Right atrium auricular region (tissue), 2 donors: ENCODE measurements at places on chromosomes 3 and 15. TPM values are rescaled to one million over a fixed set of nuclear protein-coding genes. Genes with fewer than 3 reads are reported as not detected.

GRCh38 chr3:50347187-50347813, 1.8 kb upstream of the ZMYND10 start:
- DNase-seq = peak; percentile 72

DNA sequence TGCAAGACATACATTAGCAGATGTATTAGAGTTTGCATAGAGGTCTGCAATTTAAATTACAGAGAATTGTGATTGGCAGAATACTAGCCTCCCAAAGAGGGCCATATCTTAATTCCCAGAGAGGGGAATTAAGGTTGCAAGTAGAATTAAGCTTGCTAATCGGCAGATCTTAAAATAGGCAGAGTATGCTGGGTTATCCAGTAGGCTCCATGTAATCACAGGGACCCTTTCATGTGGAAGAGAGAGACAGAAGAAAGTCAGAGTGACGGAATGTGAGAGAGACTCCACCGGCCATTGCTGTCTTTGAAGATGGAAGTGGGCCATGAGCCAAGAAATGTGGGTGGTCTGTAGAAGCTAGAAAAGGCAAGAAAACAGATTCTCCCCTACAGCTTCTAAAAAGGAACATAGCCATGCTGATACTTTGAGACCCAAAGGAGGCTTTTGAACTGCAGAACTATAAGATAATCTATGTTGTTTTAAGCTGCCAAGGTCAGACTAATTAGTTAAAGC, 38.8 kb downstream of the IMPG2 start:
- DNase-seq = no peak

- DNase-seq = no peak
Measured at GRCh38 chr3:167740961-167741587, 5.6 kb downstream of the SERPINI1 start.

DNA sequence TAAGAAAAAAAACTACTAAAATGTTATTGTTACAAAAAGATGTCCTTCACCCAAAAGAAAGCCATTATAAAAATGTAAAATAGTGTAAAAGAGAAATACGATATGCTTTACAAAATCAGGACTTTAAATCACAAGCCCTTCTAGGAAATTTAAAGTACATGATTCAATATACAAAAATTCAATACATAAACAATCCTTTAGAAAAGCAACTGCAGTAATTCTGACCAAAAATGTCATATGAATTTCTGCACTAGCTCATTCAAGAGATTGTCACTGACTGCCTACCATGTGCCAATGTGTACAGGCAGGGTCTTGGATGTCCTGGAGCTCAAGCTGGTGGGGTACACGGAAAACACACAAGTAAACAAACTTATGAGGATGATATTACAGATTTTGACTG, 2.5 kb downstream of the MORC1 start:
- DNase-seq = no peak

DNA sequence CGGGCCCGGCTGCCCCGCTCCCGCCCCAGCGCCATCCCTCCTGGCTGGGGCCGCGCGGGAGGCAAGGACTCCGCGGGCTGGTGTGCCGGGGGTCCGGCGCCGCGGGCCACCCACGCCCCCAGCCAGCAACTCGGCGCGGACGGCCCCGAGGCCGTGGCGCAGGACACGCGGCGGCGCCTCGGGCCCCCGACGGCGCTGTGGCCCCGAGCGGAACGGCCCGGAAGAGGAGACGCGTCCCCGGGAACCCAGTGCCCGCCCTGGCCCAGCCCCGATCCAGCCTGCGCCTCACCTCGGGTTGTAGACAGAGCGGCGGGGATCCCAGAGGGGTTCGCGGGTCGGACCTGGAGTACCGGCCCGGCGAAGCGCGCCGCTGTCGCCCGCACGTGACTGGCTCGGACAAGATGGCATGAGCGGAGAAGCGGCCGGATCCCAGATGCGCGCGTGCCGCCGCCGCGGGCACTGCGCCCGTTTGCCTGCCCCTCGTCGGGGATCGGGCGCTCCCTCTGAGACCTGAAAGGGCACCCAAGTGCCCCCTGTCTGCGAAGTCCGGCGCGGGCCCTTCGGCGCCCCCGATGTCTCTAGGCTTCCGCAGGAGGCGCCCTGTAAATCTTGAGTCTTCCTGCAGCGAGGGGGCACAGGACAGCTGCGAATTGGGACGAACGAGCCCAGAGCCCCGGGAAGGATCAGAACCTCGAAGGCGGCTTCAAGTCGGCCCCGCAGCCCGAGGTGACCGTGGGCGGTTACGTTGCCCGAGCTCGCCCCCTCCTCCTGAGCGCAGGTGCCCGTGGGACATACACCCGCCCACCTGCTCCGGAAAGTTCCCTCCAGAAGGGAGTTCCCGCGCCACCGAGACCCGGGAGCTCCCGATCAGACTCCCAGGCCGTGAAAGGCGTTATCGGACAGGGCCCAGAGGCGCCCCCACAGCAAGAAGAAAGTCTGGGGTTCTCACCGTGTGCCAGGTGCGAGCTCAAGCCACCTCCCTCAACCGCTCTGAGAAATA, 598 bp upstream of the SFMBT1 start:
- peak; percentile 65 for DNase-seq

DNA sequence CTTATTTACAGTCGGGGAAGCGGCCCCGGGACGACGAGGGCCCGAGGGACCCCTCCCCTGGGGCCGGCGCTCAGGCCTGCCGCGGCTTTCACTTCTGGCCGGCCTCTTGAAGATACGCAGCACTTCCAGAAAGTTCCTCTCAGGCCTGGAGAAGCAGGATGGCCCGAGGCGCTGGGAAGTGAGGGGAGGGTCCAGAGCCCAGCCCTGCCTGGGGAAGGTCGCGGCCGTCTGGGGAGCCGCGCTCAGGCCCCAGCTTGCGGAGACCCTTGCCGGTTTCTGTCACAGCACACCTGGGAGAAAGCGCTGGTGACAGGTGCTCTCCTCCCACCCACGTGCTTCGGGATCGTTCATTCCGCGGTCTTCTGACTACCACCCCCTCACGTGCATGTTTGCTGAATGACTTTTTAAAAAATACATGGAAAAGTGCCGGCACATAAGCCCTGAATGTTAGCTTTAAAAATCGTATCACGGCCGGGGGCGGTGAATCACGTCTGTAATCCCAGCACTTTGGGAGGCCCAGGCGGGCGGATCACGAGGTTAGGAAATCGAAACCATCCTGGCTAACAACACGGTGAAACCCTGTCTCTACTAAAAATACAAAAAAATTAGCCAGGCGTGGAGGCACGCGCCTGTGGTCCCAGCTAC, 727 bp upstream of the TM2D3 start:
- DNase-seq = no peak

DNA sequence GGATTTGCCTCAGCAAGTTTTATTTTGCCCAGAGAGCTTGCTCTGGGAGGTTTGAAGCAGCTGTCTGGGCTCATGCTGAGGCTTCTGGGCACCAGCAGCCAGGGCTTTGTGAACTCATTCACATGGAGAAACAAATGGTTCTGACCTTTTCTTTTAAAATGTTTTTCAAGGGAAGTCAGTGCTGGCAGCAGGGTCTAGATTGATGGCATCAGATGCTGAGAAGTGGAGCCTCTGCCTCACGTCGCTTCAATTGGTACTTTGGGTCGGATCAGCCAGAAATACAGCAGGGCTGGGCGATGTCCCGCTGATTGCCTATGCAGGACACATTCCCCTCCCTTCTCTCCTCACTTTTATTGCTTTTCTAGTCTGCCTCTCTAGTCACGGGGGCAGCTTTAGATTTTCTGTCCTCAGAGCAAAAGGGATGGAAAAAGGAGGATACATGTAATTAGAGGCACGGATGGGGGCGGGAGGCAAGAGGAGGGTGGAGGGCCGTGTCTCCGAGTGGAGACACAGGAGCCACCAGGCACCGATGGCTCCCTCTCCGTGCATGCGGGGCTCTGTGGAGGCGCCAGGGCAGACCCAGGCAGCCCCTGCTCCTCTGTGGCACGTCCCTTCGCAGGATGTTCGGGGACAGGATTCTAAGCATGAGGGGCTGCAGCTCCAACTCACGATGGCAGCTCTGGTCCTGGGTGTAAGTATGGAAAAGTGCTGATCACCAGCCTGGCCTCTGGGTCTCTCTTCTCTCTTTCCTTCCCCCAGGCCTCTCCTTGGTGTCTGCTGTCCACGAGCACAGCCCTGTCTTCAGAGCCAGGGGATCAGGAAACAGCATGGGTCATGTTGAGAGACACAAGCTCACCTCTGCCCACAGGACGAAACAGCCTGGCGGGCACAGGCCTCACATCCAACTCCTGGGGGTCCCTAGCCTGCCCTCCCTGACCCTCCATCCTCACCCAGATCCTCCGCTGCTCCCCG, 116.1 kb downstream of the FAM43A start:
- no peak for DNase-seq

DNA sequence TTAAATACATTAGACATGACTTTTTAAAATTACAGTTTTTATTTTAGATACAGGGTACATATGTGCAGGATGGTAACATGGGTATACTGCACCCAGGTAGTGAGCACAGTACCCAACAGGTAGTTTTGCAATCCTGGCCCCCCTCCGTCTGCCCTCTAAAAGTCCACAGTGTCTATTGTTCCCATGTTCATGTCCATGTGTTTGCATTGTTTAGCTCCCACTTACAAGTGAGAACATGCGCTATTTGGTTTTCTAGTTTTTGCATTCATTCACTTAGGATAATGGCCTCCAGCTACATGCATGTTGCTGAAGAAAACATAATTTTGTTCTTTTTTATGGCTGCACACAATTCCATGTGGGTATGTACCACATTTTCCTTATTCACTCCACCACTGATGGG, 23.8 kb downstream of the C3orf70 start:
- DNase-seq = no peak

DNA sequence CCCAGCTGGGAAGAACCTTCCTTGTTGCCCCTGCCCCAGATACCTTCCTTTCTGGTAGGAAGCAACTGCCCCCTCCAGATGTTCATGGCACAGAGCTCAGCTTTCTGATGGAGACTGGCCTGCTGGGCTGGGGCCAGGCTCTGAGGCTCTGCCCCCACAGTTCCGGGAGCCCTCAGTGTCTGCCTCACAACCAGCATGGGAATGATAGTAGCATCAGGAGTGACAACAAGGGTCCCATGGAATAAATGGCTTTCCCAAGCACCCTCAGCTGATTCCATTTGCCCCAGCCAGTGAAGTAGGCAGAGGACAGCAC, 65.6 kb upstream of the IQSEC1 start:
- no peak for DNase-seq

- DNase-seq = no peak
Measured at GRCh38 chr3:29773481-29773880, 492.6 kb downstream of the RBMS3 start.

- peak; percentile 74 for DNase-seq
Measured at GRCh38 chr3:106428565-106428994, 559.8 kb upstream of the CBLB start.

DNA sequence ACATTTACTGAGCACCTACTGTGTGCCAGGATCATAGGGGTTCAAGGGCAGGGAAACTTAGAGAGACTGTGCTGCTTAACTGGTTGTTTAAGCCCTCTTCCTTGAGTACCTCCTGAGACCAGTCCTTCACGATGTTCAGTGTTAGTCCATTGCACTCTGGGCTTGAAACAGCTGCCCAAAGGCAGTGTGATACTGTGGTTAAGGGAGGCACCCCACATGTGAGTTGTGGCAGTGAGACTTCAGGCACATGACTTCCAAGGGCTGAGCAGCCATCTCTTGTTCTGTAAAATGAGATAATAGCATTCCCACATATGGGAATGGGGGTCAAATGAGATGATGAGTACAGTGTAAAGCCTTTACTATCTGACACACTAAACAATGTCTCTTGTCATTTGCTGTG, 75.1 kb downstream of the LINGO1 start:
- DNase-seq = no peak

GRCh38 chr3:34876997-34877396, 762.3 kb upstream of the ARPP21 start:
- no peak for DNase-seq

DNA sequence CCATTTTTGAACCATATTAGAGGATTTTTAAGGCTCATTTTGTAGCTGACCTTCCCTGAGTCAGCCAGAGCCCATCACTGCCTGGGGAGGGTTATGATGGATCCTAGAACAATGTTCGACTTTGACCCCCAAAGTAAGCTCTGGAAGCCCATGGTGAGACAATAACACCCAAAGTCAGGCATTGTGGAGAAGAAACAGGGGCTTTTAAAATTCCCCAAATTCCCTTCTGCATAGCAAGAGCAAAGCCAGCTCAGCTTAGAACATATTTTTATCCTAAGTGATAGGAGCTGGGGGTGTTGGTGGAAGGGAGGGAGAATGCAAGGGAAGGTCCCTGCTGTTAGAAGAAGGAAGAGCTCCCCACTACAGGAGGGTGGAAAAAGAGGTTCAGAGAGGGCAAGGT, 4.0 kb downstream of the ITGA11 start:
- DNase-seq = no peak

DNA sequence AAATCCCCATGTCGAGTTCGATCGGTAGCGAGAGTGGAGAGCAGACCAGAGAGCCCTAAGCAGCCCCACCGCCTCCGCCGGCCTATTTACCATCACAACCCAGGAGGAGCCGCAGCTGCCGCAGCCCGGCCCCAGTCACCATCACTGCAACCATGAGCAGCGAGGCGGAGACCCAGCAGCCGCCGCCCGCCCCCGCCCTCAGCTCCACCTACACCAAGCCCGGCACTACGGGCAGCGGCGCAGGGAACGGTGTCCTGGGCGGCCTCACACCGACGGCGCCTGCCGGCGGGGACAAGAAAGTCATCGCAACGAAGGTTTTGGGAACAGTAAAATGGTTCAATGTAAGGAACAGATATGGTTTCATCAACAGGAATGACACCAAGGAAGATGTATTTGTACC, 89.5 kb upstream of the TPM1 start:
- no peak for DNase-seq

The TMCC1 gene
- total RNA-seq = 21.7 TPM

The KIF7 gene
- total RNA-seq = 2.9 TPM

The POPDC2 gene
- total RNA-seq = 679 TPM

The CNOT10 gene
- total RNA-seq = 11.2 TPM

The SSUH2 gene
- 0.82 TPM for total RNA-seq

The GPR62 gene
- total RNA-seq = 0.12 TPM

The PLSCR5 gene
- not detected for total RNA-seq

The GOLGA8J gene
- not detected for total RNA-seq

The TGM4 gene
- not detected for total RNA-seq
